ENCODE measurements at places on chromosomes 2 and 18.

GRCh38 chr2:110714452-110715224, 17.7 kb upstream of the ACOXL start:
- H3K36me3 ChIP-seq, result no peaks in the 10 kb centered on the region
- no peak for DNase-seq
- H3K4me1 ChIP-seq, result no peaks in the 10 kb centered on the region
- peaks cover under 1% of the 10 kb centered on the region for H3K27me3 ChIP-seq
- no peak overlapping the region for H3K27ac ChIP-seq
- no peak overlapping the region for H3K4me3 ChIP-seq

DNA sequence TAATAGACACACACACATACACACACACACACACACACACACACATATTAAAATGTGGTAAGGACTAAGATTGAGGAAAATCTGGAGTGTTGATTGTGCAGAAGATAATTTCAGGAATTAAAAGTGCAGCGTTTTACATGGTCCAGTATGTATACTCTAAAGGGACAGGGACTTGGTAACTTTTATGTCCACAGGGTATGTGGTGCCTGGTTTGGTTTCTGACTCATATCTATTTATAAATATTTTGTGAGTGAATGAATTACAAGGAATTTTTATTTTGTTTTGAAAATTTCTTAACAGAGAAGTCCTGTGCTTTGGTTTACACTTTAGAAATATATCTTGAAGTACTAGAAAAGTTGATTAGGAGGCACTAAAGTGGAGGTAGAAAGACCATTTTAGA, 287.7 kb upstream of the NXPH2 start:
- no peak overlapping the region for H3K27ac ChIP-seq
- no peaks in the 10 kb centered on the region for H3K4me1 ChIP-seq
- DNase-seq, result no peak
- no peak overlapping the region for H3K4me3 ChIP-seq
- H3K36me3 ChIP-seq, result no peaks in the 10 kb centered on the region

- no peaks in the 10 kb centered on the region for H3K36me3 ChIP-seq
- no peaks in the 10 kb centered on the region for H3K27me3 ChIP-seq
- no peak overlapping the region for H3K4me3 ChIP-seq
Measured at GRCh38 chr2:177161741-177162460, 50.7 kb upstream of the HNRNPA3 start.

- peak; percentile 38 for DNase-seq
- no peak overlapping the region for H3K4me3 ChIP-seq
- H3K27me3 ChIP-seq, result no peaks in the 10 kb centered on the region
- H3K4me1 ChIP-seq, result no peaks in the 10 kb centered on the region
Measured at GRCh38 chr2:26540306-26540705, 62.4 kb upstream of the OTOF start.

Measured in pancreas (tissue), 10 donors.